ENCODE measurements at places on chromosomes 3 and 15.

- no peak for DNase-seq
Measured at GRCh38 chr15:65773386-65774111, 18.5 kb downstream of the DENND4A start.

GRCh38 chr3:64251019-64251418, 25.8 kb upstream of the PRICKLE2 start:
- DNase-seq = no peak

DNA sequence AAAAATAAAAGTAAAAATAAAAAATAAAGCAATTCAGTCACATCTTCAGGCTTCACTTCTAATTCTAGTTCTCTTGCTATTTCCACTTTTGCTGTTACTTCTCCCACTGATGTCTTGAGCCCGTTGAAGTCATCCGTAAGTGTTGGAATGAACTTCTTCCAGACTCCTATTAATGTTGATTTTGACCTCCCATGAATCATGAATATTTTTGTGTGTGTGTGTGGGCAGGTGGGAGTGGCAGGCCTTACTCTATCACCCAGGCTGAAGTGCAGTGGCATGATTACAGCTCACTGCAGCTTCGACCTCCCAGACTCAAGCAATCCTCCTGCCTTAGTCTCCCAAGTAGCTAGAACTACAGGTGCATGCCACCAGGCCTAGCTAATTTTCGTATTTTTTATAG, 10.7 kb downstream of the USP4 start:
- DNase-seq = no peak

DNA sequence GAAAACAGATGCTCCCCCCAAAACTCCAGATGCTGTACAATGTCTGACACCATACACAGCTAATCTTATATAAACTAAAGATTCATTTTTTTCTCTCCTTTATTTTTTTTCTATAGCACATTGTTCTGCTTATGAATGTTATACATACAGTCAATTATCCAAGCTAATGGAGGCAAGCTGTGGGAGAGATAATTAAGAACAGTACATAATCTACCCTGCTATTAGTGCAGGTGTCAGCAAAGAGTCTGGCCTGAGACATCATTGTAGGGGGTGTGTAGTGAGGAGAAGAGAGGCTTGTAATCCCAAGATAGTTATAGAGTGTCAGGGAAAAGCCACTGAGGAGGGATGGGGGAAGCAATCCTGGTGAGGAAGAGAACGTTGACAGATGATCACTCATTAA, 25.4 kb upstream of the CHMP2B start:
- DNase-seq = no peak

- no peak for DNase-seq
Measured at GRCh38 chr15:47934342-47934741, 186.4 kb upstream of the SLC24A5 start.

GRCh38 chr3:73633916-73634344, 9.2 kb upstream of the PDZRN3 start:
- no peak for DNase-seq
